ENCODE measurements at places on chromosomes 3 and 15.

GRCh38 chr15:74156678-74157411 is 16.7 kb upstream of the ISLR start:
- no peak for DNase-seq

- DNase-seq, result no peak
Observed at GRCh38 chr3:50323614-50324199, 1.2 kb upstream of the HYAL2 start.

GRCh38 chr15:99562238-99562637 is 3.5 kb upstream of the MEF2A start:
- no peak for DNase-seq

GRCh38 chr3:71428841-71429596 is 154.5 kb downstream of the FOXP1 start:
- DNase-seq, result no peak

DNA sequence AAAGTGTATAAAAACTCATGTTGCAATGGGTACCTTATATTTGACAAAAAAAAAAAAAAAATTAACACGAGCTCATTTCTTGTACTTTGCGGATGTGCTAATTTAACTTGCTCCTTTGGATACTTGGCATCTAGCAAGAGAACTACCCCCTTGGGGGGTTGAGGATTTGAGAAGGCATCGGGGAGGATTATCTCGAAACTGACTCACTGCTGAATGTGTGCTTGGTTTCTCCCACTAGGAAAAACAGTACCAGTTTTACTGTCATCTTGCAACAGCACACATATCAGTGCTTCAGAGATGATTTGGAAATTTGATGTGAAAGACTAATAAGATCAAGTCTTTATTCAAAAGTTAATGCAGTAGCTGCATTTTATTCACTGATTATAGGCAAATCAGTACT is 891 bp downstream of the EXOG start:
- no peak for DNase-seq

GRCh38 chr15:31439328-31439727 is 112.7 kb downstream of the KLF13 start:
- DNase-seq, result no peak

- no peak for DNase-seq
Observed at GRCh38 chr3:157335233-157336076, 101.2 kb upstream of the PTX3 start.

DNA sequence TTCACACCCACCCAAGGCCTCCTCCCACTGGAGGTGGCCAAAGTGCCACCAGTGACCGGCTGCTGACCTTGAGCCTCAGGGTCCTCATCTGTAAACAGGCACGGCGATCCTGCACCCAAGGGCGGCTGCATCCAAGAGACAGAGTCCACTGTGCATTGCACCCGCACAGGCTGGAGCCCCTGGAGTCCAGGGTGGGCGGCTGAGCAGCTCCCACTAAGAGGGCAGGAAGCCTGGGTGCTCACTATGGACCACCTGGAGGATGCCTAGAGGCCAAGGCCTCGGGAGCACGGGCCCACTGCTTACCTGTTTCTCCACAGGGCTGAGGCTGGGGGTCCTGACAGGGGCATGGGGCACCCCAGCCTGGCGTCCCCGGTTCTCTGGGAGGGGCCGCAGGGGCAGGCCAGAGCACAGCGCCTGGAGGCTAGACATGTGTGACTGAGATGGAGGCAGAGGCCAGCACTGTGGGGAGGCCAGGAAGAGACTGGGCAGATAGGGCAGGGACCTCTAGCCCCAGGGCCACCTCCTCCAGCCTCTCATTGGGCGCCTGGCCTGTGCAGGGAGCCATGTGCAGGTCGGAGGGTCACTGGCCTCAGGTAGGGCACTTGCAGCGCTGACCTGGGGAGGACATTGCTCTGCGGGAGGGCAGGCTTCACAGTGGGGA is at the start of gene UROC1:
TSS of gene UROC1 (minus strand) at position 483 of the 661 bp plus-strand sequence. CDS start at position 429, 54 bp downstream.
- no peak for DNase-seq

- no peak for DNase-seq
Observed at GRCh38 chr15:61038910-61039309, 190.2 kb downstream of the RORA start.

DNA sequence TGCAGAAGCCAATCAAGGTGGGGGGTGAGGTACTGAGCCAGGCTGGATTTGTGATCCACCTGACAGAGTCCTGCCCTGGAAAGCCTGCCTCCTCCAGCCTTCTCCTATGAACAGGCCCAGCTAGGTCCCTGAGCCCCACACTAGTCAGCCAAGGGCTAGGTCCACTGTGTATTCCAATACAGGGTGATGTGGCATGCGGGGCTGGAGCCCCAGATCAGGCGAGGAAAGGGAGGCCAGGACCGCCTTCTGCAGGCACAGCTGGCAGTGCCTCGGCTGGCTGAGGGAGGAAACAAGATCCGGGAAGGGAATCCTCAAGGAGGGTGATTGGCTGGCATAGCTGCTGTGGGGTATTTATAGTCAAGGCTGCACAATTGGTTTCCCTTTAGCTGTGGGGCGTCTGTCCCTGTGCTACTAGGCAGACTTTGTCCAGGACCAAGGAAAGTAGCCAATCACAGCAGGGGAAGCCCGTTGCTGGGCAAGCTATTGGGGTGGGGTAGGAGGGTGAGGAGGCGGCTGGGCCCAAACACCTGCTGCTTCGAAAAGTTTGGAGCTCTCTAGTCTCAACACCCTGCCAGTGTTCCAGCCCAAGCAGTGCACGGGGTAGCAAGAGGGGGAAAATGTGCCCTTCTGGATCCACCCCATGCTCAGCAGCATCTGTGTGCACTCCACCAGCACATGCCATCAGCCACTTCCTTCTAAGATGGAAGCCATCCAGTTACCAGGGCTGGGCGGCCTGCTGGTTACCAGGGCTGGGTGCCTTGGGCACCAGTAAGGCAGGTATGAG is 5.9 kb downstream of the KY start:
- DNase-seq, result no peak

DNA sequence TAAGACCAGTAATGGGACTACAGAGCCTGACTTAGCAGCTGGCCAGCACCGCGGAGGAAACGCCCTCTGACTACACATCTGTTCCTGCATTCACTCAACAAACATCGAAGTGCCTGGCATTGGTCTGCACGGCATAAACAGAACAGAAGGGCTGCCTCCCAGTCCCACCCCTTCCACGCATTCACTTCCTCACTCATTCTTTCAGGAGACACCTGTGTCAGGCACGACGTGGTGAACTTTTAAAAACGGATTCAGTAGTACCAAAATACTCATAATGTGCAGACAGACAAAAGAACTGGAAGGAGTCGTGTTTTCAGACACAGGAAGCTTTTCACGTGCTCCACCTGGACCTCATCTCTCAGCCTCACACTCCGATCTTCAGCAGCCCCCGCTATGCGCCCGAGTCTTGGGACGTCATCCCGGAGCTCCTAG is 123.3 kb downstream of the XXYLT1 start:
- no peak for DNase-seq

DNA sequence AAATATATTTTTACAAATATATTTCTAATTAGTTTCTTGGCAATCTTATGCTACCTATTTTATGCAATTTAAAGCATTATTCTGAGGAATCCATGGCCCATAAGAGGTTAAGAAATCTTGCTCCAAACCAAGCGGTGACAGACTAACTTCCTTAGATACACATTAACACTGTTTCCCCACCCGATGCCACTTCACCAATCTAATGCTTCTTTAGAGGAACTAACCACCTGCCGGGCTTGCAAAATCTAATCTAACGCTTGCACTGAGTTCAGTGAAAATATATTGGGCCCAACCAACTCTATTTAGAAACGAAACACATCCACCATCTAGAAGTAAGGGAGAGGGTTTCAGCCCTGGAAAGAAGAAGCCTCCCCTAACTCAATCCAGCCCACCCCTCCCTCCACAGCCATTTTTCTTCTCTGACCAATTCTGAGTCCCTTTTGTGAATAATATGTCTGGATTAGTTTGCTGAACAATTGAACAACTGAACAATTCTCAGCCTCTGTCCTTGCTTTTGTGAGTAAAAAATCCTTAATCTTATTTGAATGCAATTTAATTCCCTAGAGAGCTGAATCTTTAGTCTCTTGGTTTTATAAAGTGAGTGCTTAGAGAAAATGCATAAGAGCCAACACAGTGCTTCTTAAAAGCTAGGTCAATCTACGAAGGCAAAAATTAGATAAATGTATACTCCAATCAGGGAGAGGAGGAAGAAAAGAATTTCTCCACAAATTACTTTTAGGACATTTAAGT is 150.4 kb upstream of the ADAMTS9 start:
- DNase-seq, result no peak

DNA sequence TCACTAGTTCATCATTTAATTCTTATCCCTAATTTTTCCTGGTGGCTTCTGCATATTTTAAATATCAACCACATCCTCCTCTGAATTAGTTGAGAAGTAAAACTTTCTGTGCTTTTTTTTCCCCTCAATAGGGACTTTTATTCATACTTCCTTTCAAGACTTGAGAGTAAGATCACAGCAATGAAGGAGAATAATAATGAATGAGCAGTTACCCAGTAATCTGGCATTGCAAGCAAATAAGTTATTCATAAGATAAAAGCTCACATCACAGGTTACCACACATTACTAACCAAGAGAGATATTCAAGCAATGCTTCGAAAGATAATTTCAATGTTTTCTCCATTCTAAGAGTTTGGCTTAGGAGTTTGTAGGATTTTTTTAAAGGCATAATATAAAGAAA is 50.3 kb downstream of the BTLA start:
- no peak for DNase-seq

DNA sequence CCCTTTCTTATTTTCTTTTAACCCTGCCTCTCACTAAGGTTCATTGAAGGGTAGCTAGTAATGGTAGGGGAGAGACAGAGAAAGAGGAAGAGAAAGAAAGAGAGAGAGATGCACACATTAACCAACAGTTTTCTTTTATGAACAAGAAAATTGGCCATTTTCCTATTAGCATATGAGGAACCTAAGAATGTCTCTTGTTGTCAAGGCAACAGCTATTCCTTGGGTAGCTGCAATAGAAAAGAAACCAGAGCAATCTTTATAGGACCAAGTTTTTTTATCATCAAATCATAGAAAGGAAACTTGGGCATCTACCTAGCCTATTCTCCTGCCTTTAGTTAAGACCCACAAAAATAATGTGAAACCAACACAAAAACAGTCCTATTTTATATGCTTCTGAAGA is 15.0 kb upstream of the CCDC39 start:
- no peak for DNase-seq

GRCh38 chr3:52183786-52184445 is 14.0 kb upstream of the ALAS1 start:
- DNase-seq, result no peak

GRCh38 chr3:43620831-43621655 is 768 bp downstream of the ANO10 start:
- DNase-seq, result no peak

- DNase-seq, result no peak
Observed at GRCh38 chr15:89326316-89326715, 8.3 kb downstream of the POLG start.

DNA sequence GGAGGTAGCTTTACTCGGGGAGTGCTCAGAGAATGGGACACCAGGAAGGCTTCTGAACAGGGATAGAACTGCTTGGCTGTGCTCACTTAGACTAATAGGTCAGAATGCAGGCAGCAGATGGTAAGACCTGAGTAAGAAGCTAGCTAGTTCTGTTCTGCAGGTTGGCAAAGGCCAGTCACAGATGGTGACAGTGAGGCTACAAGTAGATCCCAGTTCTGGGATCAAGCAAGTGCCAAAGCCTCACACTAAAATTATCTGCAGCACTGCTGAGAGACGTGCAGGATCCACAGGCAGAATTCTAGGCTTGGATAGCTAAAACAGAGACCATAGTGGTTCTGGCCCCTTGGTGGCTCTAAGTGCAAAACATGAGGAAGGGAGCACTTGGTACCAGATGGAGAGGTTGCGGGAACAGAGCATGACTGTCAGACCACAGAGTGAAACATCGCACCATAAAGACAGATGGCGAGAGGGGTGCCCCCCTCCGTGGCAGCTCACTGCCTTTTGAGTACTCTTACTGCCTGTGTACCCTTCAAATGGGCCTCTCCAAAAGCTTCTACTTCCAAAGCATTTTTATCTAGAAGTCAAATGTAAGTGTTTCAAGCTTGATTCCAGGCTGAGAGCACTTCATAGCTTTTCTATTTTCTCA is 3.6 kb upstream of the GLCE start:
- DNase-seq, result peak; percentile 29

GRCh38 chr15:25850154-25851111 is 12.7 kb downstream of the ATP10A start:
- no peak for DNase-seq

DNA sequence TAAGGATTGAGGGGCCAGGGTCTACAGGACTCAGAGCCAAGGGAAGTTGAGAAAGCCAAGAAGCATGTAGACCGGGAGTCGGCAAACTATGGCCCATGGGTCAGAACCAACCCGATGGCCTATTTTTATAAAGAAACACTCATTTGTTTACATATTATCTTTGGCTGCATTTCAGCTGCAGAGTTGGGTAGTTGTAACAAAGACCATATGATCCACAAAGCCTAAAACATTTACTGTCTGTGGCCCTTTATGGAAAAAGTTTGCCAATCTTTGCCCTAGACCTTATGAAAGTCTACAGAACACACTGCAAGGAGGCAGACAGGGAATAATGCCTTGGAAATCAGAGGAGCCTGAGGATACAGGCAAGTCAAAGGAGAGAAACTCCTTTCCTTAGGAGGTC is 63.2 kb upstream of the MNS1 start:
- DNase-seq, result no peak

DNA sequence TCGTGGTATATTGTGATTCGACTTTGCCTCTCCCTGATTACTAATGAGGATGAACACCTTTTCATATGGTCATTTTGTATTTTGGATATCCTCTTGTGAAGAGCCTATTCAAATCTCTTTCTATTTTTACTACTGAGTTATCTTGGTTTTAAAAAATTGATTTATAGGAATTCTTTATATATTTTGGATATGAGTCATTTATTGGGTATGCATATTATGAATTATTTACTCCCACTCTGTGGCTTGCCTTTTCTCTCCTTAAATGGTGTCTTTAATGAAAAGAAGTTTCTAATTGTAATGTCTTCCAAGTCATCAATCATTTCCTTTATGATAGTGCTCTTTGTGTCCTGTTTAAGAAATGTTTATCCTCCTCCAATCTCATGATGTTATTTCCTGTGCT is 191.5 kb upstream of the DPH6 start:
- no peak for DNase-seq

DNA sequence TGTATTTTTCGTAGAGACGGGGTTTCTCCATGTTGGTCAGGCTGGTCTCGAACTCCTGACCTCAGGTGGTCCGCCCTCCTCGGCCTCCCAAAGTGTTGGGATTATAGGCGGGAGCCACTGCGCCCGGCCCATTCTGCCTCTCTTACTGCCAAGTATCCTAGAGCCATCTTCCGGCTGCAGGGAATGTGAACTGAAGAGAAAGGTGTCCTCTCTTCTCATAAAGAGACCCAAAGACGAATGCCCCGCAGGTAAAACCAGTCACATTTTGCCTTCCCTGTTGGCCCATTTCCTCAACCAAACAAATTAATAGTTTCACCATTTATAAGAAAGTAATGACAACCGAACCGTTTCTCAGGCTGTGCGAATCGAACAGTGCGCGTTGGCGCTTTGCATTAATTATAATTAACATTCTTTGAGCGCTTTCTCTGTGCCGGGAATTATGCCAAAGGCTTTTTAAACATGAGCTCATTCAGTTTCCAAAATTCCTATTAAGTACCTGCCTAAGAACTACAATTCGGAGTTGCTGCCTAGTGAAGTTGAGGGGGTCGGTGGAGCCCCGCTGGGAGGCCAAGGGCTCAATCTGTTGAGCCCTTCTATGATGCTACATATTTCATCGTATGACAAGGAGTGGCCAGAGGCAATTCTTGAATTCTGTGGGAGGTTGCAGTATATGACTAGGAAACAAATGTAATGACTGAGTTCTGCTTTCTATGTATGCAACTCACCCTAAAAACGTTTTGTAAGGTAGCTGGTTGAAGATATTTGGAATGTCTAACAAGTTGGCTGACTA is 819 bp upstream of the RPL24 start:
- DNase-seq, result no peak
